ENCODE measurements at places on chromosomes 16 and 17.

GRCh38 chr16:58962811-58963210 lies 228.7 kb upstream of the GOT2 start:
- no peak overlapping the region for H3K27ac ChIP-seq
- H3K4me3 ChIP-seq: no peak overlapping the region
- DNase-seq: no peak
- no peaks in the 10 kb centered on the region for H3K36me3 ChIP-seq

GRCh38 chr16:12498077-12498476 lies 305.6 kb downstream of the CPPED1 start:
- no peak overlapping the region for H3K27ac ChIP-seq
- no peaks in the 10 kb centered on the region for H3K4me1 ChIP-seq
- no peaks in the 10 kb centered on the region for H3K27me3 ChIP-seq
- H3K4me3 ChIP-seq: no peak overlapping the region
- DNase-seq: no peak
- H3K36me3 ChIP-seq: no peaks in the 10 kb centered on the region

- no peak for DNase-seq
- H3K4me1 ChIP-seq: no peaks in the 10 kb centered on the region
- peaks cover 23% of the 10 kb centered on the region for H3K27me3 ChIP-seq
- H3K36me3 ChIP-seq: no peaks in the 10 kb centered on the region
- H3K4me3 ChIP-seq: no peak overlapping the region
Measured at GRCh38 chr17:80978499-80979497, 12.8 kb upstream of the CHMP6 start.

- H3K27ac ChIP-seq: peak overlapping the region; percentile 75
- no peak for DNase-seq
- H3K27me3 ChIP-seq: no peaks in the 10 kb centered on the region
- no peak overlapping the region for H3K4me3 ChIP-seq
- peaks cover 4% of the 10 kb centered on the region for H3K36me3 ChIP-seq
- no peaks in the 10 kb centered on the region for H3K4me1 ChIP-seq
Measured at GRCh38 chr16:70577256-70577698, 53.7 kb downstream of the SF3B3 start.

GRCh38 chr17:61254904-61255303 lies 144.7 kb upstream of the TBX2 start:
- H3K27me3 ChIP-seq: no peaks in the 10 kb centered on the region
- no peak overlapping the region for H3K27ac ChIP-seq
- DNase-seq: no peak
- no peak overlapping the region for H3K4me3 ChIP-seq
- H3K36me3 ChIP-seq: no peaks in the 10 kb centered on the region

- H3K27me3 ChIP-seq: no peaks in the 10 kb centered on the region
- no peak for DNase-seq
- no peak overlapping the region for H3K27ac ChIP-seq
- H3K4me3 ChIP-seq: no peak overlapping the region
- no peaks in the 10 kb centered on the region for H3K36me3 ChIP-seq
Measured at GRCh38 chr16:4871071-4871470, 23.8 kb downstream of the UBN1 start.

DNA sequence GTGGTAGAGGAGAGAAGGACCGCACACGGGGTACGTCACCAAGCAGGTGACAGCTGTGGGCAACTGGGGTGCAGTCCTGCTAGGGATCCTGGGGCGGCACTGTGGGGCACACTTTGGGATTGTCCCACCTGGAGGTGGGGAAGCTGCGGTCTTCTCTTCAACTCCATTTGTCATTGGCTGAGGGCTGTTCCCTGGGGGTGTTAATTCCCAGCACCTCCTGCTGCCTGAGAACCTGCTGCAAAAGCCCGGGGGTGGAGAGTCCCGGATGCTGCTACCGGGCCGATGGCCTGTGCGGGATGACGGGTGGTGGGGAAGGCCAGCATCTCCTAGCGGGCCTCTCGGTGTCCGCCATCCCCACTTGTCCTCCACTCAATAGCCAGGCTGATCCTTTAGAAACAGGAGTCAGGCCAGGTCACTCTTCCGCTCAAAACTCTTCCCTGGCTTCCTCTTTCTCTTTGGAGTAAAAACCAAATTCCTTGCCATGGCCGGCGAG lies 100.2 kb downstream of the CYLD start:
- peaks cover 27% of the 10 kb centered on the region for H3K27me3 ChIP-seq
- DNase-seq: no peak
- H3K4me3 ChIP-seq: no peak overlapping the region
- H3K4me1 ChIP-seq: peaks cover 14% of the 10 kb centered on the region
